ENCODE measurements at places on chromosomes 1 and 21.

- no peak for ATAC-seq
These were observed 49.3 kb upstream of the C8B start for GRCh38 chr1:57015071-57015470.

DNA sequence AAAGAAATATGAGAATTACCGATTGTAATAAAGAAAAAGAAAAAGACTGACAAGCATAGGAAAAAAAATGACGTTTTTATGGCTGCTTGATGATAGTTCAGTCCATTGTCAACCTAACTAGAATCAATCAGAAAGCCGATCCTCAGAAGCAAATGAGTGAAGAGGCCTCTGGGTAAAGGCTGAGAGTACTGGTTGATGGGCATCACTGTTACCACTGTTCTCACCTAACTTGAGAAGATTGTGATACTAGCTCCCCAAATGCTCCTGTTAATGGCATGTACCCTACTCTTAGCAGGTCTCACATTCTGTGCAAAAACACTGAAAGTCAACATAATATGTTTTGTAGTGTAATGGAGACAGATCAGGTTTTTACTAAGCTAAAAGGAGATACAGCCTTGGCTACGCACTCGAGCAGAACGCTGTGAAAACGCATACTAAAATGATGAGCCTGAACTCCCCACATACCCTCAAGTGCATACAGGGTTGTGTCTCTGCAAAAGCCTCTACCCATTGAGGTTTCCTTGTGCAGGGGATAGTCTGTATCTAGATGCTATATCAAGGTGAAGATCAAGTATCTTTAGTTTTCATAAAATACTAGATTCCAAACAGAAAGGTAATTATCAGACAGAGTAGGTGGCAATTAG, 554.6 kb downstream of the SMYD3 start:
- no peak for ATAC-seq

DNA sequence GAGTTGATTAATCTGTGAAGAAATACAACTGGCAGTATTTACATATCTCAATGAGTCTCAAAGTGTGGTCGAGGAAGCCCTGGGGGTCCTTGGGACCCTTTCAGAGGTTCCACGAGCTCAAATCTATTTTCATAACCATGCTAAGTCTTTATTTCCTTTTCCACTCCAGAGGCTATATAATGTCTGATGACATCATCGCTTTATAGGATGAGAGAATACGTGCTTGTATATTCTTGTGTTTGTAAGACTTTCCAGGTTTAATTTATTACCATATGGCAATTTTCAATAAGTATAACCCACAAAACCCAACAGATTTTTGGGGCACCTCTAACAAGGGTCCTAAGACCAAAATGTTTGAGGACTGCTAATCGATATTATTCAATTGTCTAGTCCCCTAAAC, 1.4 kb upstream of the SLC19A2 start:
- no peak for ATAC-seq

GRCh38 chr1:199510314-199510713, 517.2 kb upstream of the NR5A2 start:
- no peak for ATAC-seq

GRCh38 chr1:199067483-199067882, 428.6 kb downstream of the PTPRC start:
- ATAC-seq, result no peak
